ENCODE measurements at places on chromosomes 2 and 18.

- no peak for DNase-seq
Measured at GRCh38 chr2:184053326-184053725, 545.0 kb upstream of the ZNF804A start.

- no peak for DNase-seq
Measured at GRCh38 chr2:67752969-67753368, 309.8 kb downstream of the C1D start.

- DNase-seq = no peak
Measured at GRCh38 chr18:32661486-32662299, 111.1 kb downstream of the KLHL14 start.

GRCh38 chr2:219396863-219397457, 9.2 kb upstream of the DNPEP start:
- DNase-seq = no peak

- no peak for DNase-seq
Measured at GRCh38 chr2:48633143-48633542, 15.5 kb downstream of the GTF2A1L start.

DNA sequence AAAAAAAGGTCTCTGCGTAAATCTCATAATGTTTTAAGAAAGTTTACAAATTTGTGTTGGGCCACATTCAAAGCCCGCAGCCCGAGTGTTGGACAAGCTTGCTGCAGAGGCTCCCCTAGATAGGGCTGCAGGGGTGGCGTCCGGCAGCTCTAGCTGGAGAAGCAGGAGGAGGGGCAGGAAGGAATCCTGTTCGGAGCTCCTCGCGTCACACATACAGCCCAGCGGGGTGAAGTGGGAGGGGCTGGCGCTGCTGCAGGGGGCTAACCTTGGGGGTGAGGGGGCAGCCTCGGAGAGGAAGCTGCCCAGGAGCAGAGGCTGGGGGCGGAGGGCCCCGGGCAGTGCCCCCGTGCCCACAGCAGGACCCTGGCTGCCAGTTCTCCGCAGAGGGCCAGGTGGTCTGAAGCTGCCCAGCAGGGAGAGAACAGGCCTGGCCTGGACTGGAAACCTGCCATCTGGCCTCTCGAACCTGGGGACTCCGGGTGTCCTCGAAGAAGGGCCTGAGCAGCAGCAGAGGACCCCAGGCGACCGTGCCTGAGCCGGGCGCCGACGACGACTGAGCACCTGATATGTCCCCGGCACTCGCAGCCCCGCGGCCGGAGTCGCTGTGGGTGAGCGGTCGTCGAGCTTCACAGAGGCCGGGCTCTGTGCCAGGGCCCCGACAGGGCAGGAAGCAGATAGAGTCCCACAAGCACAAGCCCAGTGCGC, 2.6 kb upstream of the GPR35 start:
- no peak for DNase-seq

- DNase-seq = no peak
Measured at GRCh38 chr2:197477797-197478196, 21.8 kb downstream of the HSPD1 start.
